Effector CD4-positive, alpha-beta T cell (primary cell): ENCODE measurements at places on chromosomes 6 and 20.
A peak's percentile ranks its signal among the peaks of the same experiment; 100 is the strongest.

GRCh38 chr6:157045831-157046454 is 268.8 kb downstream of the ARID1B start:
- DNase-seq, result no peak

DNA sequence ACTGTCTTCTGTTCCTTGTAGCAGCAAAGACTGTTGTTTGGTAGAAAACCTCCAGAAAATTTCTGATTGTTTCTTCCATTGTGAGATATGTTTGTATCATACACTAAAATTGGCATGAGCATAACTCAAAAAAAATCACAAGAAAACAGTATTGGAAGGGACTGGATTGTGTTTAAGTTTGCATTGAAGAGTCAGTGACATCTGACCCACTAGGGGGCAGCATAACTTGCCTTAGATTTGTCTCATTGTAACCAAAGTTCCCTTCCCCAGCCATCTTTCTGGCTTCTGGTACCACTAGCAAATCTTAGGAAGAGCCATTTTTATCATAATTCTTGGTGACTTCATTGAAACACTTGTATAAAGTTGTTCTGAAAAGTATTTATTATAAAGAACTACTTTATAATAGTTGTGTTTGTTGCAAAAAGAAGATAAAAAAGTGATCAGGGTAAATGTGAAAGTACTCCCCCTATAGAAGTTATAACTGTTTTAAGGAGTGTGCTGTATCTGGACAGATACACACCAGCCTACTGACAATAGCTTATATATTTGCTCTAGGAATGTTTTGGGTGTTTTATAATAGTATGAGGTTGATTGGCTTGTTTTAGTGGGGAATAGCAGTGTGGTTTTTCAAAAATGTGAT is 7.7 kb downstream of the CSTF1 start:
- DNase-seq, result peak; percentile 65

- DNase-seq, result no peak
Observed at GRCh38 chr6:26502626-26503025, 2.5 kb downstream of the BTN1A1 start.

DNA sequence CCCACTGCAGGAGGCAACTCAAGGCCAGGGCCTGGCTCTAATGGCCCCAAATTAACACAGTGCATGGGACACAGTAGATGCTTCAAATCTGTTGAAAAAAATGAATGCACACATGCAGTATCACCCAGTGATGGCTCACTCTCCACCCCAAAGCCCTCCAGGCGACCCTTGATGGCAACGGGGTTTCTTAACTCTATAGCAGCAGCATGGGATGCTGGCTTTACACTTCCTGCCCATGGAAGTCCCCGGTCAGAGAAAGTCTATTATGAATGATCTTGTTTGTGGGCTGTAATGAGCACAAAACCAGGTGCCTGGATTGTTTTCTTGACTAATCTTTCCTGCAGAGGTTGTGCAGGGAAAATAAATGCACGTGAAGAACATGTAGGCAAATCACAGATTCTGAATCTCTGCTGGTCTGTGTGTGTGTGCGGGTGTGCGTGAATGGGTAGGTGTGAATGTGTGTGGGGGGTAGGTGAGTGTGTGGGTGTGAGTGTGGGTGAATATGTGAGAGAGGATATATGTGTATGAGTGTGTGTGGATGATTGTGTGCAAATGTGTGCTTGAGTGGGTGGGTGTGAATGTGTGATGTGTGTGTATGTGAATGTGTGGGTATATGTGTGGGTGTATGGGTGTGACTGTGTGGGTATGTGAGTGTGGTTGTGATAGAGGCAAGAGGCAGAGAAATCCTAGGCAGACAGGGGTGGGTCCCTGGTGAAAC is 60.1 kb upstream of the MLN start:
- DNase-seq, result no peak

- DNase-seq, result no peak
Observed at GRCh38 chr6:170238741-170239565, 51.9 kb downstream of the DLL1 start.

DNA sequence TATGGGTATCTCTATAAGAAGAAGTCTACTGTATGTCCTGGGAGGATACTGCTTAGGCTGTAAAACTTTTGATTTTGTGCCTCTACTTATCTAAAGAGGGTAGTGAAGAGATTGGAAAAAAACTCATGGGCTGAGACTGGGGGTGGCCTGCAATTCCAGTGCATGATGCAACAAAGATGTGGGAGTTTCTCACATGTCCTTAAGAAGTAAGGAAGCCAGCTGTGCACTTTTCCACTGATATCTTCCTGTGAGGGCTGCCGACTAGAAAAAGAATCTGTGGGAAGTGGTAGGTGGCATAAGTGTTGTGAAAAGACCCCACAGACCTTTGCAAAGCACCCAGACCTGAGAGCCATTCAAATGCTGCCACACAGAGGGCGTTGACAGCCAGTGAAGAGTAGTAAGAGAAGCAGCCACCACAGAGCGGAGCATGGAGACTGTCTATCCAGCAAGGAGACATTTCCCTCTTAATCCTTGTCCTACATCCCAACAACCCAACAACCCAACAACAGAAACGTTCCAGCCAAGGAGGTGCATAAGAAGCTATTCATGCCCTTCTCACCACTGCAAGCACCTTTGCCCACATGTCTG is 65.1 kb downstream of the PFDN4 start:
- no peak for DNase-seq

DNA sequence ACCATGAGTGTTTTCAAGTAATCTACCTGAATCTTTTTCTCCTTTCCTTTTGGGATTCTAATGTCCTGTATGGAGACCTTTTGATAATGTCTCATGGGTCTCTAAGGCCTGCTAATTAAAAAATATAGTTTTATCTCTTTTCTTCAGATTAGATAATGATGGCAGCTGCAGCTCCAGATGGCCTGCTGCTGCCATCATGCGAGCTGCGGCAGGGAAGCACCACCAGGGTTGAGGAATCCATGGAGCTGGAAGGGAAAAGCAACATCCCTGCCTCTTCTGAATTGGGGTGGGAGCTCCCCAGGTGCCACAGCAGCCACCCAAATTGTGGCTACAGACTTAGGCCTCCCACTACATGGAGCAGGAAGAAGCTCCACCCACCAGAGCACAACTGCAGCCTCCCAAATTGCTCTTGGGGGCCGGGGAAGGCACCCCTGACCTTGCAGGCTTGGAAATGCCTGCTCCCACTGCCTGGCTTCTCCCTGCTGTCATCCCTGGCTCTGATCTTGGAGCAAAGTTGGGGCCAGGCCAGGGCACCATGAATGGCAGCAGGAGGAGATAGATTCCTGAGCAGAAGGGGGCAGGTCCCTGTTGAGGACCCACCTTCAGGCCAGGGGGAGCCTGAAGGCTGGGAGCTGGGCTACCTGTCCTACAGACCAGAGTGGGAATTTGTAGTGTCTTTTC is 189.6 kb upstream of the MAN1A1 start:
- DNase-seq, result no peak

GRCh38 chr6:130129762-130130246 is 92.9 kb downstream of the SAMD3 start:
- DNase-seq, result no peak

- DNase-seq, result no peak
Observed at GRCh38 chr6:168508903-168509302, 67.9 kb downstream of the SMOC2 start.

- no peak for DNase-seq
Observed at GRCh38 chr20:62754122-62754990, 41.9 kb upstream of the MRGBP start.

GRCh38 chr20:51313358-51313827 is 229.1 kb downstream of the NFATC2 start:
- DNase-seq, result no peak

DNA sequence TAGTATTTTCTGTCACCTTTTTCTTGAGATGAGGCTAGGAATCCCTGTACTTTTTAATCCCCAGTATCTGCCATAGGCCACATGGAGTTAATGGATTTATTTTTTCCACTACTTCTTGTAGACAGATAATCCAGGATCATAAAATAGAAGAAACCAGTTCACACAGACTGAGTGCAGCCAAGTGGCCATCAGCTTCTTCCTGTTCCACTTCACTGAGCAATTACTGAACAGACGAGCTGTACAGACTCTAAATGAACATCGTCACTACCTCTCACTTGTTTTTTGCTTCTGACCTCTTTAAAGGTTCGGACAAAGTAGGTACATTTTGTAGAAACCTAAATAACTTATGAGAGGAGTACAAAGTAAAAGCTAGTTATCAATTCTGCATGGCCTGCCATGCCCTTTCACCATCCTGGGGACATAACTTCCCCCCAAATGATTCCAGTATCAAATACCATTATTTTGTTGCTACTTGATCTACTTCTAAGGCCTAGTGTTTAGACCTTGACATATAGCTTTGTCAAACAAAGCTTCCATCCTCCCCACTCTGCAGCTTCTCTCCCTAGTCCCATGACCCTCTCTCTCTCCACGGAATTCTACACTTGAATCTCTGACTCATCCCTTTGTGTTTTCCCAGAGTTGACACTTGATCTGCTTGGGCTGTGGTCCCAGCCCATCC is 34.4 kb upstream of the ARHGAP18 start:
- no peak for DNase-seq

DNA sequence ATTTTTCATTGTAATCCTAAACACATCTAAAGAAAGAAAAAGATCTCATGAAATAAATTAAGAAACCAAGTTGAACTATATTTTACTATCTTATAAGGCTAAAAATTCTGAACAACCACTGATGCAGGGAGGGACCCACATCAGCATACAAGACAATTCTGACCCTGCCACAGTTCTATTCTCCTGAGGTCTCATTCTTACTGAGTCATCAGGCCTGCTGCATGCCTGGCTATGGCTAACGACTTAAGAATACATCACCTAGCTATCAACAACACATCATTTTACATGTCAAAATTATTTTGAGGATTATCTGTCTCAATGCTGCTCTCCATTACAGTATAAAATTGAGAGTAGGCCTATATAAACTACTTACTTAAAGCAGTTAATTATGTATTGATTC is 52.9 kb downstream of the FBXL4 start:
- no peak for DNase-seq

DNA sequence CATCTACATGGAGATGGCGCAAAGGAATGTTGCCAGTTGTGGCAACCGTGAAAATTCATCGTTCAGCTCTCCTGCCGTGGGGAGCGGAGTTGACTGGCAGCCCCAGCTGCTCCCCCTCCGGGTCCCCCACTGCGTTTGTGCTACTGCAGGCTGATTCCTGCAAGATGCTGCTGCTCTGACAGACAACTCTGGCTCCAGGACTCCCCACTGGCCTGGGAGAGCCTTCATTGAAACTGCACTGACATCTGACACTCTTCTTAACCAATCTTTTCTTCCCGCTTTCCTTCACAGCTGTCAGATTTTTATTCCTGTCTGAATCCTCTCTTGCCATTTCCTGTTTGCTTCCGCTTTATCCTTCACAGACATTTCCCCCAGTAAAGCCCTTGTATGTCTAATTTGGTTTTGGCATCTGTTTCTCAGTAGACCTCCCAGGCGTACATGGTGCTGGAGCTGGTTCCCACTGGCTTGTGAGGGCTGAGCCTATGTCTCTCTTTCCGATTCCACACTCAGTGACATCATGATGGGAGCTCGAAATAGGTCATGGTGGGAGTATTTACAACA is 9.5 kb upstream of the ATRN start:
- no peak for DNase-seq

GRCh38 chr6:154591234-154591633 is 80.7 kb upstream of the CNKSR3 start:
- no peak for DNase-seq

GRCh38 chr20:42441196-42441863 is 748.4 kb downstream of the PTPRT start:
- DNase-seq, result no peak

- DNase-seq, result no peak
Observed at GRCh38 chr6:45450132-45450531, 72.4 kb upstream of the SUPT3H start.

GRCh38 chr6:169370054-169370453 is 116.4 kb upstream of the THBS2 start:
- DNase-seq, result no peak

DNA sequence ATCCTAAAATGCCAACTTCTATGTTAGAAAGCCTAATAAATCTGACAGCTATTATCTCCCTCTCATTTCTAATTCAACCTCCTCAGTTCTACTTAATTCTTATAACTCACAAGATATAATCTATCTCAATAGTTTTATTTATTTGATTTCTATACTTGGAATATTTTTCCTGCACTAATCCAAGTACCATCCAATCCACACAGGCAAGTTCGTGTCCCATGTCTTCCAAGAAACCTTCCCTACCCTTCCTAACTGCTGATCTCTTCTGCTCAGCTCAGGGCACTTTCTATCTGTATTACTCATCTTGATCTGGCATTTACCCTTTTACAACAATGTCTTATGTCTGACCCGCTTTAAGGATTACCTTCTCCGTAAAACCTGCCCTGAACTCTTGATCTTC is 18.2 kb downstream of the NCOA5 start:
- DNase-seq, result no peak

- no peak for DNase-seq
Observed at GRCh38 chr6:140599916-140600315, 1225.5 kb upstream of the CITED2 start.

GRCh38 chr20:1294497-1294896 is 28.4 kb downstream of the SNPH start:
- DNase-seq, result no peak

- DNase-seq, result no peak
Observed at GRCh38 chr6:17932330-17932852, 55.0 kb downstream of the KIF13A start.

DNA sequence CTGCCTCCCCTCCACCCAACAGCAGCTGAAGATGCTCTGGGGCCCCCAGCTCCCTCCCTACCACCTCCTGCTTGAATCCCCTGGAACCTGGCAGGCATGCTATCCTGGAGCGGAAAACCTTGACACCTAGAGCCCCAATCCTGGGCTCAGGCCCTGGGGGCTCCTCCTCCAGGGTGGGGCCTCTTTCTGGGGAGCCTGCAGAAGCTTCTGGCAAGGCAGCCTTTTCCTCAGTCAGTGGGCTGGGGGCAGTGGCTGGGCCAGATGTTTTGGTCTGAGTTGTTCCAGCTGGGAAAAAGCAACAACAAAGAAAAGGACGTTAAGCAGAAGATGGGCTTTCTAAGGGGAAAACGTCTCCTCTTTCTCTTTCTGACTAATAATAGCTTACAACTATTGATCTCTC is 21.1 kb downstream of the KIAA1755 start:
- DNase-seq, result no peak

- no peak for DNase-seq
Observed at GRCh38 chr20:9514461-9515213, at the start of gene LAMP5. Gene LAMP5, plus strand, starts transcription at chr20:9514590. Its CDS starts 263 bp downstream, at chr20:9514853.

- no peak for DNase-seq
Observed at GRCh38 chr6:129209355-129209754, 326.4 kb downstream of the LAMA2 start.

- no peak for DNase-seq
Observed at GRCh38 chr6:138261116-138261780, 43.0 kb upstream of the PBOV1 start.

GRCh38 chr20:47293631-47294030 is 62.9 kb downstream of the ZMYND8 start:
- DNase-seq, result no peak

DNA sequence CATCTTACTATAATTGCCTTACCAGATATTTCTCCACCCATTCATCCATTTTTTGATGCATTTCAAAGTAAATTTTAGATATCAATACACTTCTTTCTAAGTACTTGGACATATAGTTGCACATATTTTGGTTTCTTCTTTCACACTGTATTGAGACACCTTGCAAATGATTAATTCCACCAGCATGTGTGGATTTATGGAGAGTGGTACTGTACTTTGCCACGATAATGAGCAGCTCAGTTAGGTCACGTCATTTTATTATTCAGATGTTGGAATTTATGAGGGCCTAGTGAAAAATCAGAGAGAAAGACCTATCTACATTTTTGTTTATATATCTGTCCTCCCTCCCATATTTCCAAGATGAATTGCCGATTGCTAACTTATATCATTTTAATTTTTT is 5.3 kb downstream of the NFYA start:
- DNase-seq, result no peak

GRCh38 chr6:107870381-107870780 is 46.3 kb upstream of the SCML4 start:
- DNase-seq, result no peak
